Cardiac fibroblast (primary cell): ENCODE measurements at places on chromosomes 16 and 17.
A peak's percentile ranks its signal among the peaks of the same experiment; 100 is the strongest.

DNA sequence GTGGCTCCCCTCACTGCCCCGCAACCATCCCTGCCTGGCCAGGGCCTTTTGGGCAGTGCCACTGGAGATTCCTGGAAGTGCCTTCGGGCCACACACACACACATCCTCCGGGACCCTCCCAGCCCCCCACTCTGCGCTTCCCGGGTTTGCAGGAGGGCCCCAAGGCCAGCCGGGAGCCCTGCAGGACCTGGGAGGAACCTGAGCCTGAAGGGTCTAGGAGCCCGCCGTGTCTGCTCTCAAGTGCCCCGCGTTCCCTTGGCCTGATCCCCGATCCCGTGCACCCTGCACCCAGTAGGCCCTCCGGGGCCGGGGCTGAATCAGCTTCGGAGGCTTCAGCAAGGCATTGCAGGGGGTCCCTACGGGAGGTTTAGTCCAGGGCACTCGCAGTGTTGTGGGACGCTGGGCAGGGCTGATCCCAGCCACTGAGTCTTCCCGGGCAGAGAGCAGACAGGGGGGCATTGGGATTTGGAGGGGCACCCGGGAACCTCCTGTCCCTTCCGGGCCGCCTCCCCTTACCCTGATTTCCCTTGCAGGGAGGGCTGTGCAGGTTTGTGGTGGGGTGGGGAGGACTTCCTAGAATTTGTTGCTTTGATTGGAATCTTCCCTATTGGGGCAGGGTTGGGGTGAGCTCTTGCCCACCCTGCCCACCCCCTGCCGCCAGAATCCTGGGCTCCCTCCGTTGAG lies 36.9 kb downstream of the TMEM235 start:
- no peak for DNase-seq

DNA sequence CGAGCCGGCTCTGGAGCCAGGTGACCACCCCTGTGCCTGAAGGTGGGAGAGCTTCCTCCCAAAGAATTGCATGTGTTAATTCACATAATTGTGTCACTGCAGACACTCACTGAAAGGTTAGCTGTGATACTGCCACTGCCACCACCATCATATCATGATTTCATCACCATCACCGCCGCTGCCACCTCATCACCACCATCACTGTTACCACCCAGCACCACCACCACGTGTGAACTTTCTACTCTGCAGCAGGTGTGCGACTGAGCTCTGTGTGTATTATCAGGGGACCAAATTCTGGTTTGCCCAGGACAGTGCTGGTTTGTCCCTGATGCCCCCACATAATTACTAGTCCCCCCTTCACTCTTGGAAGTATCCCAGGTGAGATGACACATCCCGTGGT lies 15.2 kb downstream of the BCAR1 start:
- DNase-seq, result no peak

- DNase-seq, result no peak
Measured at GRCh38 chr16:56423584-56424403, 1.6 kb downstream of the AMFR start.

DNA sequence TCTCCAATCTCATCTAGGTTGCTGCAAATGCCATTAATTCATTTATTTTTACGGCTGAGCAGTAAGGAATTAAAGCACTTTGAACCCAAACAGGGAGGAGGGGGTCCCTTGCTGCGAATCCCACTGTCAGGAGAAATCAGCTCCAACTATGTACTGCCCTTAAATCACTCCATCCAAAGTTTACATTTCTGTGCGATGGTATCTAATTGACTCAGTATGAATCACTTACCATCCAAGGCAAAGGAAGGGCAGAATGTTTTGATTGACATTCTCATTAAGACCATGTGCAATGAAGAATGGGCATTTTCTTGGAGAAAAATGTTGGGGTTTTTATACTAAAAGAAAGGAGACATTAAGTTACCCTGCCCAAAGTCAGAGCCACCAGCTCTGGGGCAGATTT lies 47.7 kb upstream of the XYLT1 start:
- peak; percentile 36 for DNase-seq

DNA sequence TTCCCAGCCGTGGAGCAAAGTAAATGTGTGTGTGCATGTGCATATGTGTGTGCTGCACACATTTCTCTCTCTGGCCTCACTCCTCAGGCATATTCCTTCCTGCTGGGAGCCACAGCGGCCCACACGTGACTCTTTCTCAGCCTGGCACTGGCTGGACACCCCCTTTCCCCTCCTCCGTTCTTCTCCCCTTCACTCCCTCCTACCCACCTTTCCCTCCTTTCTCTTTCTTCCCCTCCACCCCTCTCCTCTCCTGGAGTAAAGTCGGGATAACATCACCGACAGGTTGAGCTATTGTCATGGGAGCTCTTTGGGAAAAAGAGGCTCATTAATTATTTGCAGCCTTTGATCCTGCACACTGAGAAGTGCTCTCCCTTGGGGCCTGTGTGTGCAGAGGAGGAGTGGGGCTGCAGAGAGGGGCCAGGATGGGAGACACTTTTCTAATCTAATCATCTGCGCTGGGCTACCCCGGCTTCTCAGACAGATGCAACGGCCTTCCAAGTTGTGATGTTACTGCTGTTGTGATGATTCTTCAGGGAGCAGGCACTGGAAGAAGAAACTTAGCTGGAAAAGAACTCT lies 126.3 kb upstream of the HSBP1 start:
- no peak for DNase-seq

DNA sequence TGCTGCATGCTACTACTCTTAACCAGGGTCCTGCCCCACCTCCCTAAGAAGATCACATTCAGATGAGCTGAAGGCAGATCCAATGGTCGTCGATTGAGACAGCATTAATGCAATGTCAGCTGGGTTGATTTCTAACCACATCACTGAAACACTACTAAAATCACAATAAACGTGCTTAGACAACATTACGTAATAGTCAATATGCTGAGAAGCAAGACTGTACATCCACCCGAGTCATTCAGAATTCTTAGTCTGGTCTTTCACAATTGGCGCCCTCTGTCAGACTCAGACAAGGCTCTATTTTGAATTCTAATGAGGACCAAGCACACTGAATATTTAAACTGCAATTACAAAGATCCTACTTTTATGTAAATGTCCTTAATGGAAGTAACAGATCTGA lies 205.2 kb downstream of the STX8 start:
- peak; percentile 85 for DNase-seq

- DNase-seq, result no peak
Measured at GRCh38 chr17:79968116-79968515, 67.6 kb downstream of the TBC1D16 start.

- DNase-seq, result no peak
Measured at GRCh38 chr16:85683363-85683762, 5.4 kb downstream of the GINS2 start.

DNA sequence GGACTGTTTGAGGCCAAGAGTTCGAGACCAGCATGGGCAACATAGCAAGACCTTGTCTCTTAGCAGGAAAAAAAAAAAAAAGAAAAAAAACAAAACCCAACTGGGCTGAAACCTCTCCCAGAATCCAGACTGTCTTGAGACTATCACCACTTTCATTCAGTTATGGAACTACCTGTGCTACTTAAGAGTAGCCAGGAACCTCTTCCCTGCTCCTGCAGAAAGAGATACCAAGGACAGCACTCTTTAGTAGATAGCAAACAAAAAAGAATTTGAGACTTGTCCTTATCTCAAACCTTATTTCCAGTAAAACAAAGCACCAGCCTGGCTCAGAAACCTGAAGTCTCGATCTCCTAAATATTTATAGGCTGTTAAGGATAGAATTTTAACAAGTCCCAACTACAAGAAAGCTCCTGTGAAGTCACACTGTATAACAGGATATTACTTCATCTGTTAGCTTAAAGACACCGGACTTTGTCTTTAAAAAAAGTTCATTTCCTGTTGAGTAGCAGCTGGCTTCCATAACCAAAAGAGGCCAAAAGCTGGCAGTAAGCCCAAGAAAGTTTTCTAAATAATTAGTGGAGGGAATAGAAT lies 5.1 kb downstream of the CDR2 start:
- peak; percentile 80 for DNase-seq

- no peak for DNase-seq
Measured at GRCh38 chr16:3038256-3038655, 1.5 kb upstream of the BICDL2 start.

- DNase-seq, result no peak
Measured at GRCh38 chr17:33858121-33858520, 397.0 kb upstream of the CCL2 start.

- no peak for DNase-seq
Measured at GRCh38 chr17:83006515-83007455, 72.6 kb upstream of the METRNL start.

DNA sequence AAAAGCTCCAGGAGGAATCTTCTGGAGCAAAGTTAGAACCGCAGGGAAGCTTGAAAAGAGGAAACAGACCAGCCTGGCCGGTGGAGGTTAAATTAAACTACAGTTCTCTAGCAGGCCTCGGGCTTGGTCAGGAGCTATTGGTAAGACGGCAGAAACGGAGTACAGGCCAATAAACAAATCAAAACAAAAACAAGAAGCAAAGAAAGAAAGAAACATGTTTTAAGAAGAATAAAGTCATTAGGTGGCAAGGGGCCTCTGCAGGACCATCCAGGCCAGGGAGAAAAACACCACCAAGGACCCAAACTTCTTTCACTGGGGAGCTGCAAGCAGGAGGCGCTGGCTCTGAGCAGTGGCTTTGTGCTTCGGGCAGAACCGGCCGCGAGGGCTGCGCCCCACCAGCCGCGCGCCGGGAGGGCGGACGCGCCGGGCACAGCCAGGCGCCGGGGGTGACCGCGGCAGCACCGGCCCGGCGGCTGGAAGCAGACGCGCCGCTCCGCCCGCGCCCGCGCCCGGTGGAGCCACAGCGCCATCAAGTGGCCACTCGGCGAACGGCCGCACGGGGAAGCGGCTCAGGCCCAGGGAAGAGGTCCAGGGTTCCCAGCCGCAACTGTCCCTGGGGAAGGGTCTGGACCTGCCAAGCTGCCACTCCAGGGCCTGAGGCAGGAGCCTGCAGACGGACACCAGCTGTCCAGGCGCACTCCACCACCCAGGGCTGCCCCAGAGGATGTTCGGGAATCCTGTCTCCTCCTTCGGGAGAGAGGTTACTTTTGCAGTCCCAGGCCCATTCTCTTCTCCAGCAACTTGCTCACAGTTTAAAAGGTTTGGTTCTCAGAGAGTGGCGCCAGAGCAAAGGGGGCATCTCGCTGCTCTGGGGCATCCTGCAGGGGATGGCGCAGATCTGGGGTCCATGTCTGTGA lies 419.4 kb downstream of the SOX9 start:
- DNase-seq, result peak; percentile 83

DNA sequence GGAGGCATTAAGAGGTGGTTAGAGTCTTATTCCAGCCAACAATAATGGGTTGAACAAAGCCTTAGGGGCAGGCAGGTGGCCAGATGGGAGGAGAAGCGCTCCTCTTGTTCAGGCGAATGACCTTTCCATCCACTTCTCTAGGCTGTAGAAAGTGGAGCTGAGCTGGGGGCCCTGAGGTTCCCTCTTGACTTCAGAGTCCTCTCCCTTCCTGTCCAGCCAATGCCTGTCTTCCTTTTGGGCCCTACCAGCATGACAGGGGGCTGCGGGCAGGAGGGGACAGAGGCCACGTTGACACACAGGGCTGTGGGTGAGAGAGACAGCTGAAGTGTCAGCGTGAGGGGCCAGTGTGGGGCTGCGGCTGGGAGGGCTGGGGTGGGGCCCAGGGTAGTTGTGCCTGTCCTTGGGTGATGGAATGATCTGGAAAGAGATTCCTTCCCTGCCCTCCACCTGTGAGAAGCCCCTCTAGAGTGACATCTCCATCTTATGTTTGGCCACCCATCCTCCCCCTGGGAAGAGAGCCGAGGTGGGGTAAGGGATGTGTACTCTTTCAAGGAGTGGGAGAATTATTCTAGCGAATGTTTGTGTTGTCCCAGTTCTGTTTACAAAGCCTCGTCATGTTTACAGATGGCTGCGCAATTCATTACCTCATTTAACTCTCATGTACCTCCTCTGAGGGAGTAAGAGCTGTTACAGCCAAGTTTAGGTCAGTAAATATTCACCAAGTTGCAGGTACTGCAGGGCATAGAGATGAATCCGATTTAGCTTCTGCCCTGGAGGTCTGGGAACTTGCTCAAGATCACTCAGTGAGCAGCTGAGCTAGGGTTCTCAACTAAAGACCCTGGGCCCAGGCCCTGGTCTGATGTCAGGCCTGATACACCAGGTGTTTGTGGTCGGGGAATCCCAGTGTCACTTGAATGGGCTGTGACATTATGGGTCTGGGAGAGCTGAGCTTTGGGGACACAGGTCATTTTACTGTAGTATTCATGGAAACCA lies 3.3 kb downstream of the ERBB2 start:
- DNase-seq, result no peak

- no peak for DNase-seq
Measured at GRCh38 chr17:57624386-57624785, 120.7 kb downstream of the CCDC182 start.

- DNase-seq, result peak; percentile 27
Measured at GRCh38 chr17:57861000-57861789, 11.4 kb upstream of the MRPS23 start.

DNA sequence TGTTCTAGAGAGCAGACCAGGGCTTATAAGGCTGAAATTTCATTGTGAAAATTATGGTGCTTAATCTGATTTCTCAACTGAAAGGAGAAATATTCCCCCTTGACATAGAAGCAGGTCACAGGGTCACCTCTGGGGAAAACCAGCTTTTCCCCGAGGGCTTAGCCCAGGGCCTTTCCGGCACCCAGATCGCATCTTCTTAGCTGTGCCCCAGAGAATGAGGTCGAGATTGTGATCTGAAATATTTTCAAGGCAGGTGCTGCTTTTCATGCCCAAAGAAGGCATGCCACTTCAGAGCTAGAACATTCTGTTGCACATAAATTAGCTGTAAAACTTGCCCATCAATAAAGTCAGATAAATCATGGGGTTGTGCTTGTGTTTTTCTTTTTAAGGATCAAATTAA lies 25.4 kb upstream of the ARHGAP17 start:
- no peak for DNase-seq

DNA sequence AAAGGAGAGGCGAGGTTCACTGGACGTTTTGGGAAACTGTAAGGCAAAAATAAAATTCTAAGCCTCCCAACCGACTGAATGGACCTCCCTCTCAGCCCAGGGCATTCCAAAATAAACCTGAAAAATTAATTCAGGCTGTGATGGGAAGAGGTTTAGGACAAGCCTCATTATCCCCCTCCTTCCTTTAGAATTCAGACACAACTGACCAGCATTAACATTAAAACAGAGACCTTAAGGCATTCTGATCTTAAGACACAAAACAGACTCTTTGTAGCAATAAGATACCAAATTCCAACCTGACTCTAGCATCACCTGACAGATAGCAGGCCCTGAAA lies 298 bp upstream of the LDHD start:
- DNase-seq, result no peak

DNA sequence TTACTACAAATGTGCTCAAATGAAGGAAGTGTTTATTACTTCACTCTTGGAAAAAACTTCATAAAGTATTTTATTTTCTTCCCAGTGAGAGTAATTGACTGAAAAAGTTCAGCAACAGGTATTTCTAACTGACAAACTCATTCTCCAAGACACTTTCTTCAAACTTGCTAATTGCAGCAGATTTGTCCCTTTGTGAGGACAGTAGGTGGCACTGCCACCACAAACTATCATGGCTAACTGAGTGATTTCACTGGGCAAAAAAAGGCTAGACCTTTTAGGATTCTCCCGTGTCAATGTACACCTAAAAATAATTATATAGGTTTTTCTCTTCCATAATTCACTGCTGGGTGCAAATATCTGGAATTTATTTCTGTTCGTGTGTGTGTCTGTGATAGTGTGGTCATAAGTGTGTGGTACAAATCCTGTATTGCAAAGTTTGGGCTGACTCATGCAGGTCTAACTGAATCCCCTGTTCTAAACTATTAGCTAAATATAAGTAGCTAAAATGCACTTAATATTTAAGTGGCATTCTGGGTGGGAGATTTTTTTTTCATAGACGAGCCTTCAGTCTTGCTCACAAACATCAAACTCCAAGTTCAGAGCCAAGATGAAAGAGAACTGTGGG lies 3.9 kb downstream of the HS3ST3A1 start:
- peak; percentile 71 for DNase-seq

- no peak for DNase-seq
Measured at GRCh38 chr17:20934288-20934687, 108.5 kb downstream of the USP22 start.
